ENCODE measurements at places on chromosomes 1 and 21. TPM values are rescaled to one million over a fixed set of nuclear protein-coding genes. Genes with fewer than 3 reads are reported as not detected.
A peak's percentile ranks its signal among the peaks of the same experiment; 100 is the strongest.

SERTAD4 gene
- 6.9 TPM for total RNA-seq

PRRX1 gene
- total RNA-seq = 20.4 TPM

KRTAP13-2 gene
- not detected for total RNA-seq

TDRD5 gene
- total RNA-seq = 0.57 TPM

OPTC gene
- total RNA-seq = not detected

SIPA1L2 gene
- 41.7 TPM for total RNA-seq

PSRC1 gene
- 7.6 TPM for total RNA-seq

GRCh38 chr1:207844371-207844770 is 66.6 kb downstream of the CD34 start:
- H3K4me1 ChIP-seq = peaks cover 49% of the 10 kb centered on the region
- no peak for DNase-seq
- no peak overlapping the region for H3K4me3 ChIP-seq
- H3K36me3 ChIP-seq = no peaks in the 10 kb centered on the region
- no peaks in the 10 kb centered on the region for H3K27me3 ChIP-seq

- no peak overlapping the region for H3K4me3 ChIP-seq
- no peaks in the 10 kb centered on the region for H3K36me3 ChIP-seq
- no peak for DNase-seq
- peaks cover 51% of the 10 kb centered on the region for H3K27me3 ChIP-seq
- H3K27ac ChIP-seq = peak overlapping the region; percentile 57
Observed at GRCh38 chr1:29416267-29417146, 180.2 kb downstream of the PTPRU start.

DNA sequence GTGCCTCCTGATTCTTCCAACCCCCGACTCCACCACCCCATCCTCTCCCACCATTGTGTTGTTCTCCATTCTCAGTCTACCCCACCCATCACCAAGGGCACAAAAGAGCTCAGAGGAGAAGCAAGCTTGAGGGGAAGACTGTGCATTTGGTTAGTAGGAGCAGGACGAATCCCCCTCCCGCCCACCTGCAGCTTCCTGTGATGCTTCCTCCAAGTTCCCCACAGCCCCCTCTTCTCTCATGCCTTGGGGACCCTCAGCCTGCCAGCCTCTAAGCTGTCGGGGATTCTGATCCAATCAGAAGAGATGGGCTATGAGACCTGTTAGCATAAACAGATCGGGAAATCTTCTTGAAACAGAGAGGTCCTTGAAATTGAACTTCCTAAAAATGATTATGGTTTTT is 22.2 kb upstream of the CAPZB start:
- no peak overlapping the region for H3K27ac ChIP-seq
- no peaks in the 10 kb centered on the region for H3K27me3 ChIP-seq
- no peak for DNase-seq
- peaks cover 42% of the 10 kb centered on the region for H3K4me1 ChIP-seq
- no peaks in the 10 kb centered on the region for H3K36me3 ChIP-seq

DNA sequence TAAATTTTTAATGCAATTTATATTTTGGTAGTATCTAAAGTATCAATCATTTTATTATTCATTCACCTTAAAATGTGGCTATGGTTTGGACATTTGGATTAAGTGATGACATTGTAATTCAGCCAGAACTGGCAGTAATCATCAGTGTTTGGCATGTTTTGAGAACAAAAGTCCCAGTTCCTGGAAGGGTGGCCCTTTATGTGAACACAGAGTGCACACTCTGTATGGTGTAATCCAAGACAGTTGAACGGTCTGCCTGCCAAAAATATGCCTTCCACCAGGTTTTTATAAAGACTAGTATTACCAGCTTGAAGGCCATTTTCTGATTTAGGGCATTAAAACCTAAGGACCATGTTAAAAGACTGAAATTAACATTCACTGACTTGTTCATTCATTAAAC is 448.7 kb downstream of the LTN1 start:
- H3K27me3 ChIP-seq = no peaks in the 10 kb centered on the region
- H3K36me3 ChIP-seq = no peaks in the 10 kb centered on the region
- no peak for DNase-seq
- H3K27ac ChIP-seq = no peak overlapping the region

- peak overlapping the region; percentile 95 for H3K4me3 ChIP-seq
- no peak for DNase-seq
- H3K27me3 ChIP-seq = no peaks in the 10 kb centered on the region
- no peaks in the 10 kb centered on the region for H3K36me3 ChIP-seq
Observed at GRCh38 chr1:36149973-36150295, 648 bp upstream of the TRAPPC3 start.

GRCh38 chr21:44727757-44728156 is 16.4 kb upstream of the TSPEAR start:
- H3K27me3 ChIP-seq = peaks cover 10% of the 10 kb centered on the region
- no peak overlapping the region for H3K4me3 ChIP-seq
- no peak overlapping the region for H3K27ac ChIP-seq
- no peaks in the 10 kb centered on the region for H3K4me1 ChIP-seq
- H3K36me3 ChIP-seq = no peaks in the 10 kb centered on the region

DNA sequence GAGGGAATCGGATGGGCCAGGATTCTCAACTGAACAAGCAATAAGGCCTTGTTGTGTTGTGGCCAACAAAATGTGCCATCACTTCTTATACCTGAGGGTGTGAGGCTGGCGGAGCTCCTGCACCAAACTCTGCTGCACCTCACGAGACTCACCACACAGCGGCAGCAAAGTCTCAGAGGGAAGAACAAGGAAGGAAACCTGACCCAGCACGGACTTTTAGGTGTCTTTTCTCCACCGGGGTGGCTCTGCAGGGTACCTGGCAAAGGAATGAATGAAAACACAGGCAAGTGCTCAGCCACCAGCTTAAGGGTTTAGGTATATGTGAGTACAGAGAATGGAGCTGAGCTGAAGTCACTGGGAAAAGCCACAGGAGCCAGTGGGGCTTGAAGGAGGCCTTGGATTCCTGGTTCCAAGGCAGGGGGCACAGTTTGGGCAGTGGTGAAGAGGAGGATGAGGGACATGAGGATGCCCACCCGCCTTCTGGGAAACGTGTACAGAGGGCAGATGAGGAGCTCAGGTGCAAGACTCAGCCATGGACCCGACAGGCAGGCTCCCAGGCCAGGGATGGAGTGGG is 31.1 kb upstream of the HSD3B1 start:
- H3K4me3 ChIP-seq = no peak overlapping the region
- H3K27me3 ChIP-seq = no peaks in the 10 kb centered on the region
- H3K27ac ChIP-seq = no peak overlapping the region
